Posterior vena cava (tissue), 2 donors: ENCODE measurements at places on chromosomes 2 and 18.
A peak's percentile ranks its signal among the peaks of the same experiment; 100 is the strongest.

DNA sequence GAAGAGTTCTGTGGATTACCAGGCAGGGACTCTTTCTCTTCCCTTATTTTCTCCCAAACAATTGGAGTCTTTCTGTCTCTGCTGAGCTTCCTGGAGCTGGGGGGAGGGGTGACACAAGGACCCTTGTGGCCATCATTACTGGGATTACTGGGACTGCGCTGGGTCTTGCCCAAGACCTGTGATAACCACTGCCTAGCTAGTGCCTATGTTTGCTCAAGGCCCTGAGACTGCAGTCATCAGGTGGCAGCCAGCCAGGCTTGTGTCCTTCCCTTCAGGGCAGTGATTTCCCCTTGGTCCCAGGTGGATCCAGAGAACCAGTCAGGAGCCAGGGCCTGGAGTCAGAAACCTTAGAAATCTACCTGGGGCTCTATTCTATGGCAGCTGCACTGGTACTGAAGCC, 355.6 kb downstream of the PARD3B start:
- DNase-seq, result no peak

- DNase-seq, result no peak
These were observed 590 bp downstream of the MDH1 start for GRCh38 chr2:63589148-63589958.

GRCh38 chr2:181407171-181407570, 50.0 kb upstream of the ITGA4 start:
- no peak for DNase-seq

DNA sequence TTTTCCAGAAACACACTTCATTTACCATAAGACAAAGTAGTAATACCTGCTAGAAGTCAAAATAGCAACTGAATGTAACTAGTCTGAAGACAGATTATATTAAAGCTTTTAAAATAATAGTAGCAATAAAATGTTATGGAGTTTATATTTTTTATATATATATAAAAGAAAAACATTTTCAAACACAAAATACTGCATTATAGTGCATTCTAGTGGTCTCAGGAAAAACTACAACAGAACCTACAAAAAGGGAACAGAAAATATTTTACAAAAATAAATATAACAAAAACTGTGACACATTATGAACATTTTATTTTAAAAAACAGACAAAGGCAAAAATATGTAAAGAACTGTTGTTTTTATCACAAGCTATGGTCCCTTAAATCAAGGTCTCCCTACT, 48.0 kb downstream of the STRN start:
- no peak for DNase-seq

DNA sequence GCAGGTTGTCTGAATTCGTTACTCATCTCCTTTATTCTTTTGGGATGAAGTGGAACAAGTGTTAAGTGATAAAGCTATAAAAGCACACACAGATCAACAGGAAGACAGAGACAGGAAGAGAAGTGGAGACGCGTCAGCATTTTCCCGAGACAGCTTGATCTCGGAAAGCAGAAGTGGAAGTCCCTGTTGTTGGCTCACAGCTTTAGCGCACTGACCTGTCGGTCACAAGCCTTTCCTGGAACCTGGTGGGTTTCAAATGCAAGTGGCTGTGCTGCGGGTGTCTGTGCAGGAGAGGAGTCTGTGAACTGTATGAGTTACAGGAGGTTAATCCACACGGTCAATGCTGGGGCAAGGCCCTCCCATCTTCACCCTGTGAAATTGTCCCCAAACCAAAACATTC, 116.6 kb upstream of the PELI1 start:
- DNase-seq, result no peak

GRCh38 chr2:233976690-233977294, 59.6 kb downstream of the TRPM8 start:
- DNase-seq, result no peak

- no peak for DNase-seq
These were observed 151.1 kb upstream of the UBE2E3 start for GRCh38 chr2:180829261-180829660.

- peak; percentile 78 for DNase-seq
These were observed 711 bp downstream of the GPR17 start for GRCh38 chr2:127646487-127647241.
